ENCODE measurements at places on chromosomes 2 and 18.

DNA sequence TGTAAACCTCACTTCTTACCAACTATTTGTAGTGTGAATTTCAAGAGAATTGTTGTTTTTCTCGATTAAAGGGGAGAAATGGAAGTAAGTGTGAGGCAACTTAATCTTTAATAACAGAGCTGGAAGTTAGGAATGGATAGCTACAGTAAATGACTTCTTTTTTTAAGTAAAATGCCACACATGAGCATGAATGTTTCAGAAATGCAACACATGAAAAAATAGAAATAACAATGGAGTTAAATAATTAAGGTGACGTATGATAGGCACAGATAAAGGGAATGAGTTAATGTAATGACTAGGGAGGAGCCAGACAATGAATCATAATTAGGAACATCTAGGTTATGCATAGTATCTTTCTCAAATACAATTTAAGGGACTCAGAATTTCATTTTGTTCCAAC is 3.4 kb downstream of the REL start:
- DNase-seq: no peak

- no peak for DNase-seq
Measured at GRCh38 chr2:191783416-191783815, 63.5 kb downstream of the CAVIN2 start.

DNA sequence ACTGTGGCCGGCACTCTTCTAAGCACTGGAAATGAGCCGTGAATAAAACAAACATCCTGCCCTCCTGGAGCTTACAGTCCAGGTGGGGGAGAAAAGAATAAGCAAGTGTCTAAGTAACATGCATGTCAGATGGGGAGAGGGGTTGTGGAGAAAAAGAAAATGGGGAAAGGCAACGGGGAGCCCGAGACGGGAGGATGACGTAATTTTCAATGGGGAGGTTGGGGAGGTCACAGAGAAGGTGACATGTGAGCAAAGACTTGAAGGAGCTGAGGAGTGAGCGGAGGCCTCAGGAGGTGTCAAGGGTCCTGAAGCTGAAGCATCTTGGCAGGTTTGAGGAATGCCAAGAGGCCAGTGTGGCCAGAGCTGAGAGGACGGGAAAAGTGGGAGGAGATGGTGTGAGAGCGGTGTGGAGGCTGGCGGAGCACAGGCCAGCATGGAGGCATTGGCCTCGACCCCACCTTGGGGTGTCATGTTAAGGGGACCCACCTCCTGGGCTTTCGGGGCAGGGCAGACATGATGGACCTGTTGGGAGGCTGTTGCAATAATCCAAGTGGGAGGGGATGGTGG is 15.0 kb upstream of the NTSR2 start:
- no peak for DNase-seq

DNA sequence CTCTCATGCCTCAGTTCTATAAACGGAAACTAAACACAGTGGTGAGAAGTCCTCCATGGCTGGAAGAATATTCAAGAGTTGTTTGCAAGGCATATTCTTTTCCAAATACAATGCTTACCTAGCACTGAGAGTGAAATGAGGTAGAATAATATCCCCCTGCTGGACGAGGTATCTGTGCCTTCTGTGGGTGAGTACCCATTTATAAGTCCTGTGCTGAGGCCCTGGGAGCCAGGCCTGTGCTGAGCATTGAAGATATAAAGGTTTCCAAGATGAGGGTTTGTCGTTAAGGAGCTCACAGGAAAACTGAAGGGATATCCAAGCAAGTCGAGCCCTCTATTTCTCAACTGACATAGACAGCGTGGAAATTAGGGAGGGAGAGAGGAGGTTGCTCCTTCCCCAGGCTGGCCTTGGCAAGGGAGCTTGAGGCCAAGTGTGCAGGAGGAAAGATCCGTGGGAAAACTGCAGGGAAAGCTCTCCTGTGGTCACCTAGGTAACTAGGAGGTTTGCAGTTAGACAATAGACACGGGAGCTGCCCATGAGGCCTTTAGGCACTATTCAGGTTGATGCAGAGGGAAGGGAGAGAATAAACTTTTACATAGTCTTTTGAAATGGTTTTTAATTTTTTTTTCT is 17.6 kb downstream of the PTPRM start:
- no peak for DNase-seq

DNA sequence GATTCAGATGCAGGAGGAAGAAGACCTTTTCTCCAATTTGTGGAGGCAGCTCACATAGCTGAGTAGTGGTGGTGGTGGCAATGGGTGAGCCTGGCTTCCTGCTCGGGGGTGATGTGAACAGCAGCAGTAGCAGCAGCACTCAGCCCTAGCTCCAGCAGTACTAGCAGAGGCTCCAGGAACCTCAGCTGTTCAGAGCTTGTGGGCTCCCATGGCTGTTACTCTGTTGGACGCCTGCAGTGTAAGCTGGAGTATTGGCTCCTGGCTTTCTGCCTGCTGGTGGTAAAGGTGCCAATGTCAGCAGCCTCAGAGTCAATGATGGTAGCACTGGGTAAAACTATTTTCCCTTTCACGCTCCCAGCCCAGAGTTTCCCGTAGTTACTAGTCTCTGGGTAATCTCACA is 3.1 kb upstream of the SEH1L start:
- no peak for DNase-seq

- no peak for DNase-seq
Measured at GRCh38 chr2:206480161-206480560, 36.8 kb downstream of the ADAM23 start.

- DNase-seq: no peak
Measured at GRCh38 chr2:119819846-119820245, 60.1 kb downstream of the PTPN4 start.

DNA sequence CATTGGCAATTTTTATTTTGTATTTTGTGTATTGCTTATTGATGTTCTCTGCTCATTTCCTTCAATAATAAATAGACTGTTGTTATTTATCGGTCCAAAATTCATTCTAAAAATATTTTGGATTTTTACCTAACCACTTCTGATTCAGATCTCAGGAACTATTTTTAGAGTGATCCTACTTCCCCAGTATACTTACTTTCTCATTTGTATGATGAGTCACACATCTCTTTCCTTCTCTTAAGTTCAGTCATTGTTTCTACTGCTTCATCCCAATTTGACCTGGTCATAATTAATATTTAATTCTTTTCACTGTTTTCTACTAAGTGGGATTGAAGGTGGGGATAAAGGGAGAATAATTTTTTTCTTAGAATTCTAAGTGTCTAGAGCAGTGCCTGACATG is 75.1 kb downstream of the AGPS start:
- no peak for DNase-seq

DNA sequence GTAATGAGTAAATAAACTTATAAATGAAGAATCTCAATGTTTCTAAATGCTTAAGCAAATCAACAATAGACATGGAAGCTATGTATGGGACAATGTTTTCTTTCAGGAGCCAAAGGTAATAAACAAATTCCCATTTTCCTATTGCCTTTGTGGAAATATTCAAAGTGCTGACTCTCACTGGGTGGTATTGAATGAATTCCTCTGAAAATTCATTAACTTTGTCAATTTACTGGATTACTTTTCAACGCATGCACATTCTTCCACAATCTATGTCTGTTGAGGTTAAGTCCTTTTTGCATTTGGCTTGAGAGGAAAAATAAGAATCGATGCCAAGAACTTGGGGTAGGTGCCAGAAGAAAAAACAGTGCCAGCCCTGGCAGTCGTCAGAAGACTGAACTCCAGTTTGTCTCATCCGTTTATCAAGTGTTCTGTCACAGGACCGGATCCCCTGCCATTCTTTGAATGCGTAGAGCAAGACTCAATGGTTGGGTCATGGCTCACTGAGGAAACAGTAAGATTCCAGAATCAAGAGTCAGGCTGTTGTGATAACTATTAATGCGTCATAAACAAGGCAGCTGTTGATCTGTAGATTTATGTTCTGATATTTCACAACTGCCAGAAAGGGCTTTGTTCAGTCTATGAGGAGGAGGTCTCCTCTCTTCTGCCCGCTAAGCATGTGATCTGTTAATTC is 133.3 kb downstream of the GFPT1 start:
- DNase-seq: no peak

DNA sequence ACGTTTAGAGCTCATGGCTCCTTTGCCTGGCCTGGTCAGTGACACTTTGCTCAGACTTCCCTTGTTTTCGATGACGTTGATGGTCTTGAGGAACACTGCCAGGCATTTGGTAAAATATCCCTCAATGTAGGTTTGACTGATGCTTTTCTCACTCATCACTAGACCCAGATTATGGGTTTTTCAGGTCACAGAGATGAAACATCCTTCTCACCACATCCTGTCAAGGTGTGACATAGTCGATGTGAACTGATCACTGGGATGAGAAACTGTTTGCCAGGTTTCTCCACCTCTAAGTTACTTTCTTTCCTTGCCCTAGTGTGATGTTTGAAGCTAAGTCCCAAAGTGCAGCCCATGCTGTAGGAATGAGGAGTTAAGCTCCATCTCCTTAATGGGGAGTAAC is 81.5 kb downstream of the AFF3 start:
- no peak for DNase-seq

All from HCT116 (cell line).